ENCODE measurements at places on chromosomes 5 and 9. TPM values are rescaled to one million over a fixed set of nuclear protein-coding genes. Genes with fewer than 3 reads are reported as not detected.

DNA sequence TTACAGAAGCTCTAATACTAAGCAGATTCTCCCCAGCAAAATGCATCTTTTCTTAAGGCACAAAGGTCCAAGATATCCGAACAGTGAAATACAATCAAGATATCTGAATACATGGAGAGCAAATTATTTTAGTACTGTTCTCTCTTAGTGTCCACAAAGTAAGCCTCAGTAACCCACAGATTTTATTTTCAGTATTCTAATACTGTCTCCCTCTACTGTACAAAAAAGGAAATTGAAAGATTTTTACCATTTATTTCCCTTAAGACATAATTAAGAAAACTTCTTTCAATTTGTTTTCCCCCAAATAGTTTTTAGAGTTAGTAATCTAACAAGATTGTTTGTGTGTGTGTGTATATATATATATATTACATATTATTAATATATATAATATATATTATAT, 24.7 kb upstream of the NOL6 start:
- no peaks in the 10 kb centered on the region for H3K4me1 ChIP-seq
- no peaks in the 10 kb centered on the region for H3K36me3 ChIP-seq
- no peak overlapping the region for H3K27ac ChIP-seq
- H3K27me3 ChIP-seq, result no peaks in the 10 kb centered on the region
- DNase-seq, result no peak

IQGAP2 gene
- 86.5 TPM for total RNA-seq

- H3K27ac ChIP-seq, result no peak overlapping the region
- no peak overlapping the region for H3K4me3 ChIP-seq
- DNase-seq, result no peak
These were observed 58.0 kb downstream of the PTPN3 start for GRCh38 chr9:109440117-109440515.

- H3K27ac ChIP-seq, result no peak overlapping the region
- no peak for DNase-seq
- H3K36me3 ChIP-seq, result no peaks in the 10 kb centered on the region
- no peaks in the 10 kb centered on the region for H3K4me1 ChIP-seq
These were observed 18.9 kb upstream of the IGFBPL1 start for GRCh38 chr9:38443181-38443580.

- H3K27me3 ChIP-seq, result no peaks in the 10 kb centered on the region
- H3K27ac ChIP-seq, result no peak overlapping the region
- H3K4me1 ChIP-seq, result peaks cover 47% of the 10 kb centered on the region
- no peaks in the 10 kb centered on the region for H3K36me3 ChIP-seq
- no peak overlapping the region for H3K4me3 ChIP-seq
These were observed 161.4 kb upstream of the DMRT1 start for GRCh38 chr9:680106-680505.

TNC gene
- 2.7 TPM for total RNA-seq

- no peaks in the 10 kb centered on the region for H3K36me3 ChIP-seq
- no peaks in the 10 kb centered on the region for H3K4me1 ChIP-seq
- no peaks in the 10 kb centered on the region for H3K27me3 ChIP-seq
These were observed 150.6 kb downstream of the COL23A1 start for GRCh38 chr5:178439493-178440180.

- no peak overlapping the region for H3K4me3 ChIP-seq
- no peak overlapping the region for H3K27ac ChIP-seq
- no peak for DNase-seq
- no peaks in the 10 kb centered on the region for H3K27me3 ChIP-seq
- H3K36me3 ChIP-seq, result no peaks in the 10 kb centered on the region
These were observed 171.1 kb upstream of the FSTL4 start for GRCh38 chr5:133783481-133783880.

GRCh38 chr5:176474476-176474875, 26.3 kb downstream of the FAF2 start:
- H3K4me1 ChIP-seq, result no peaks in the 10 kb centered on the region
- H3K4me3 ChIP-seq, result no peak overlapping the region
- no peaks in the 10 kb centered on the region for H3K36me3 ChIP-seq
- no peaks in the 10 kb centered on the region for H3K27me3 ChIP-seq
- H3K27ac ChIP-seq, result no peak overlapping the region

DNA sequence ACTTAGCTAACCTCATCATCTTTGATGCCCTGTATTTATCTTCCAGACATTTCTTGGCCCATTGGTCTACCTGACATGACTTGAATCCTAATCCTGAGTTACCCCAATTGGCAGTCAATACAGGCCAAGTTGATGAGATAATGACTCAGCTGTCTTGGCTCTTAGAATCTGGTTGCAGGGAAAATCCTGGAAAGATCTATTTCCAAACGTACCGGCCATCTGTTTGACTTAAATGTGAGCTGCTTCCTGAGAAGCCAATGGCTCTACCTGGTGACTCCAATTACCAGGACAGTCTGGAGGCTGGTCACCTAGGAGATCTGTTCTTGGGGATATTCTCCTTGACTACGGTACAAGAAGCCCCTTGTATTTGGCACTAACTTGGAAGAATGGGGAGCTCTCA, 475.2 kb upstream of the BRINP1 start:
- H3K4me3 ChIP-seq, result no peak overlapping the region
- no peak for DNase-seq
- H3K36me3 ChIP-seq, result no peaks in the 10 kb centered on the region
- no peak overlapping the region for H3K27ac ChIP-seq
- H3K27me3 ChIP-seq, result no peaks in the 10 kb centered on the region

DNA sequence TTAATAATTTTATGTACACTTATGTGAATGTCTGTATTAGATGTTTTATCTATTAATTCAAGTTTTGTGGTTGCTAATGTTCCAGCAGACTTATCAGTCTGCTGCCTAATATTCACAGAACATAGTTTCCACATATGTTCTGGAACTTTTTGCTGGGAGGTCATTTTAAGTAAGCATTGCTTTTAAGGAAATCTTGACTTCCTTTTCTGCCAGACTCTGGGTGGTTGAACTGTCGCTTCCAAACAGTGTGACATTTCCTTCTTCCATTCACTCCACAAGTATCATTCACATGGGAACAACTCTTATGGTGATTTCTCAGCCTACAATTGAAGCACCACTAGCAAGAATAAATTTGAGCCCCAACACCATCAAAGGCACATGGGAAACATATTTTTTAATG, 82.9 kb downstream of the PLCXD3 start:
- no peaks in the 10 kb centered on the region for H3K27me3 ChIP-seq
- no peak for DNase-seq
- H3K27ac ChIP-seq, result no peak overlapping the region
- H3K36me3 ChIP-seq, result no peaks in the 10 kb centered on the region

GRCh38 chr5:120734033-120734432, 269.9 kb downstream of the PRR16 start:
- H3K36me3 ChIP-seq, result no peaks in the 10 kb centered on the region
- H3K4me1 ChIP-seq, result peaks cover 18% of the 10 kb centered on the region
- no peak overlapping the region for H3K27ac ChIP-seq
- no peak overlapping the region for H3K4me3 ChIP-seq

HRH2 gene
- total RNA-seq, result 5.9 TPM

ZBTB34 gene
- 21.9 TPM for total RNA-seq

DNA sequence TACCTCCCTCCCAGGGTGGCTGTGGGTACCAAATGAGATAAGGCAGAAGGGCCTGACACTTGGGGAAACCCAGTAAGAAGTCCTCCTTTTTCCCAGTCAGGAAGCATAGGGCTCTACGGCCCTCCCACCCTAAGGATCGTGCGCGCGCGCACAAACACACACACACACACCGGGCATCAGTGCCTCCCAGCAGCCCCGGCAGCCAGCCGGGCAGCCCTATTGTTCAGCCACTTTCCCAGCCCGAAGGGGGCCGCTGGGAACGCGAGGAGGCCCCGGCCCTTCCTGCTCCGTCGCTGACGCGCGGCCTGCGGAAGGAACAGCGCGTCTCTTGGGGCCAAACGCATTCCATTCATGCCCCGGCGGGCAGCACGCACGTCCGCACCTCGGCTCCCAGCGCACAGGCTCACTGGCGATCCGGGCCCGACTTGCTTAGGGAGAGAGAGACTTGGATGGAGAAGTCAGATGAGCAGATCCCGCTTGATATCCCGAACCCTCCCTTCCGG, 22.6 kb downstream of the DUSP1 start:
- H3K4me1 ChIP-seq, result peaks cover 6% of the 10 kb centered on the region
- H3K27ac ChIP-seq, result peak overlapping the region; percentile 87
- peaks cover 25% of the 10 kb centered on the region for H3K27me3 ChIP-seq
- peak; percentile 93 for DNase-seq

All from GM23338 (cell line).